ENCODE measurements at places on chromosomes 1 and 21.

- DNase-seq: peak; percentile 61
These were observed 6.1 kb upstream of the IGFN1 start for GRCh38 chr1:201184307-201185122.

DNA sequence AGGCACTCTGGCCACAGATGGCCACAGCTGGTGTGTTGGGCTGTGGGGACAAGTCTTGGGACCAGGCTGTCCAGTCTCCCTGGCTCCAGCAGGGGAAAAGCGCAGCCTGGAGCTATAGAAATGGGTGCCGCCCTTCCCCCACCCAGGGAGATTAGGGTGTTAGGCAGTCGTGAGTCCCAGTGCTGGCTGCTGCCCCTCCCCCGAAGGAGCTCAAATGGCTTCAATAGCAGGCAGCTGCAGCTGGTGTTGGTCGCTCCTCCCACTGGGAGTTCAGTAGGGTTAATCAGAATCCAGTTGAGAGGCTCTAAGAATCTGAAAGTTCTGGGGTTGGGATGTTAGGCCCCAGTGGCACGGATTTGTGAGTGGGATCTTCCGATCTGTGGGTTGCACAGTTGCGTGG is 595.6 kb upstream of the PKN2 start:
- peak; percentile 17 for DNase-seq

DNA sequence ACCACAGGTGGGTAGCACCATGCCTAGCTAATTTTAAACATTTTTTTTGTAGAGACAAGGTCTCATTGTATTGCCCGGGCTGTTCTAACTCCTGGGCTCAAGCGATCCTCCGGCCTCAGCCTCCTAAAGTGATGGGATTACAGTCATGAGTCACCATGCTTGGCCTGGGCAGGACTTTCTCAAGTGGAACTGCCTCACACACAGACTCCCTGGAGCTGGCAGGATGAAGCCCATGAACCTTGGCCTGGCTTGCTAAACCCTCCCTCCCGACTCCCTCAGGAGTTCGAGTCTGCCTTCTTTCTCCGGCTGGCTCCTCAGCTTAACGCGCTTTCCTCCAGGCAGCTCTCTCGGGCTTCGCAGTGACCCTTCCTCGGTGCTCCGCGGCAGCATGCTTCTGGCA is 7.7 kb upstream of the ECE1 start:
- no peak for DNase-seq

DNA sequence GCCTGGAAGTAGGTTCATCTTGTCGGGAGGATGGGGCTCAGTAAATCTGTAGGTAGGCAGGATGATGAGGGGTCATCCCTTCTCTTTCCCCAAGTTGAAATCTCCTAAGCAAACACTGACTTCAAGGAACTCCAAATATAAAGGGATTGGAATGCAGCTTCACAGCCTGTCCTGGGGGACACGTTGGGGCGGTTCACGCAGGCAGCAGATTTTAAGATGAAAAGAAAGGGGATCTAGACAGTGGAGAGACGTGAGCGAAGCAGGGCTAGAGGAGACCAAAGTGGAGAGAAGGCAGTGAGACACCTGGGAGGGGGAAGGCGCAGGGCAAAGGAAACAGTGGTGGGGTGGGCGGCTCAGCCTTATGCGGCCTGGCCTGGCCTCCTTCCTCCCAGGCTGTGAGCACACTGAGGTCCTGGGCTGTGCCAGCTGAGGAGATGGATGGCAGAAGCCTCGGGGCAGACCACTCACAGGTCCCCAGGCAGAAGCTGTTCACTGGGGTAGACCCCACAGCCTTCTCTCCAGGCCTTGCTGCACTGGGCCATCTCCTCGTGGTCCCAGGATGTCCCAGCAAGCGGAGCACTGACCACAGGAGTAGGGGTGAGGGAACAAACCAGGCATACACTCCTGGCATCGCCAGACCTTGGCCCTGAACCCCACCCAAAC is 51.7 kb downstream of the TOR1AIP2 start:
- DNase-seq: no peak

DNA sequence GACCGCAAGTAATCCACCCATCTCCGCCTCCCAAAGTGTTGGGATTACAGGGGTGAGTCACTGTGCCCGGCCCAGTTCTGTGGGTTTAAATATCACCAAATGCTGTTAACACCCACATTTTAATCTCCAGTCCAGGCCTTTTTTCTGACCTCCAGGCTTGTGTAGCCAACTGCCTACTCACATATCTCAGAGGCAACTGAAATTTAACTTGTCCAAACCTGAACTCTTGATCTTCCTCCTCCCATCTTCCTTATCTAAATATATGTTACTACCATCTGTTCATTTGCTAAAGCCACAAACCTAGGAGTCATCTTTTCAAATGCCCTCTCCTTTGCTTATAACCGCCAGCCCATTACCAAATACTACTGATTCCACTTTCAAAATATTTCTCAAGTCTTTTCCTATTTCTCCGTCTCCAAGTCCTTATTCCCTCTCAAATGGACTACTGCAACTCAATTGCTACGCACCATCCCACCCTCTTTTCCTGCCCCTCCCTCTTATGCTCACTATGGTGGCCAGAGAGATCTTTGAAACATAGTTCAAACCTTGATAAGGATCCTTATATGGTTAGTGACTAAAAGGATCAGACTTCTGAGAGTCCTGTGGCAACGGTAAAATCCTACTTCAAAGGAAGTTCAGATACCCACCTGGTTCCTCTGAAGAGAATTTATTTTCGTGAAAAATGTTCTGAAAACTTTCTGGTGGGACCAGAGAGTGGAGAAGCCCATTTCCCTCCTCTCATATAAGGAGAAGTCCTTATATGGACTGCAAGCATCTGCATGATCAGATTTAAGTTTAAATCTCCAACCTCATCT is 78.5 kb upstream of the CDC42BPA start:
- DNase-seq: no peak

- DNase-seq: no peak
These were observed 818.6 kb downstream of the NCAM2 start for GRCh38 chr21:21816778-21817177.

GRCh38 chr1:197909384-197909783 is 7.0 kb downstream of the C1orf53 start:
- no peak for DNase-seq

DNA sequence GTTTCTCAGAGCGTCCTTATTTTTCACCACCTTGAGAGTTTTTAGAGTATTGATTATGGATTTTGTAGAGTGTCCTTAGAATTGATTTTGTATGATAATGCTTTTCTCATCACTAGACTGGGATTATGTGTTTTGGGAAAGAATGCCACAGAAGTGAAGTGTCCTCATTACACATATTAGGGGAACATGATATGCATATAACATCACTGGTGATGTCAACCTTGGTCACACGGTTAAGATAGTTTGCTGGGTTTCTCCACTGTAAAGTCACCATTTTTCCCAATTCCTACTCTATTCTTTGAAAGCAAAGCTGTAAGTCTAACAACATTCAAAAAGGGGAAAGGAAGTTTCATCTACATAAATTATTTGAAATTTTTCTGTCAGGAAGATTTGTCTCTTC is 39.6 kb upstream of the PALMD start:
- no peak for DNase-seq

- DNase-seq: peak; percentile 5
These were observed 56.2 kb downstream of the FCRL5 start for GRCh38 chr1:157496121-157496526.

DNA sequence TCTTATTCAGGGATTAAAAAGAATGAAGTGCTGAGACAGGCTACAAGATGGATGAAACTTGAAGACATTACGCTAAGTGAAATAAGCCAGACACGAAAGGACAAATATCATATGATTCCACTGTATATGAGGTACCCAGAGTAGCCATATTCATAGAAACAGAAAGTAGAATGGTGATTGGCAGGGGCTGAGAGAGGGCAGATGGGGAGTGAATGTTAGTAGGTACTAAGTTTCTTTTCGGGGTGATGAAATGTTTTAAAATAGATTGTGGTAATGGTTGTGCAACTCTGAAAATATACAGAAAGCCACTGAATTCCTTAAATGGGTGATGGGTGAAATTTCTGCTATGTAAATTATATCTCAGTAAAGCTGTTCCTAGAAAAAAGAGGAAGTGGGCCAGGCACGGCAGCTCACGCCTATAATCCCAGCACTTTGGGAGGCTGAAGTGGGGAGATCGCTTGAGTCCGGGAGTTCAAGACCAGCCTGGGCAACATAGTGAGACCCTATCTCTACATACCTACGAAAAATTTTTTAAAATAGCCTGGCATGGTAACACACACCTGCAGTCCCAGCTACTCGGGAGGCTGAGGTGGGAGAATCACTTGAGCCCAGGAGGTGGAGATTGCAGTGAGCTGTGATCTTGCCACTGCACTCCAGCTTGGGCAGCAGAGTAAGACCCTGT is 15.9 kb downstream of the SLC27A3 start:
- no peak for DNase-seq

DNA sequence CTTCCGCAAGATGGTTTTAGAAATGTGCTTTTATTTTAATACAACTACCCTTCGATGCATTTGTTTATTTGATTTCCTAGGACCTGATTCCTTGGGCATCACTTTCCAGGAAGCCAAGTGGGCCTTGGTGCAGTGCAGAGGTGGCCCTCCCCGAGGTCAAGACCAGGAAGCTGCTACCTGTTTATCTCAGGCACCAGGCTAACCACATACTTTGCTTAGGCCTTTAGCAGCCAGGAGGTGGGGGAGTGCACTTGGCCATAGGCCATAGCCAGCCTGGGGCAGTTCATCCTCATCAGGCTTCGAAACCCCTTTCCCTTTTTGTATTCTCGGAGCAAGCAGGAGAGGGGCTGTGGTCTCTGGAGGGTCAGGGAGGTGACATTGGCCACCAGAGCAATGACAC is 45.4 kb downstream of the SMYD2 start:
- no peak for DNase-seq

DNA sequence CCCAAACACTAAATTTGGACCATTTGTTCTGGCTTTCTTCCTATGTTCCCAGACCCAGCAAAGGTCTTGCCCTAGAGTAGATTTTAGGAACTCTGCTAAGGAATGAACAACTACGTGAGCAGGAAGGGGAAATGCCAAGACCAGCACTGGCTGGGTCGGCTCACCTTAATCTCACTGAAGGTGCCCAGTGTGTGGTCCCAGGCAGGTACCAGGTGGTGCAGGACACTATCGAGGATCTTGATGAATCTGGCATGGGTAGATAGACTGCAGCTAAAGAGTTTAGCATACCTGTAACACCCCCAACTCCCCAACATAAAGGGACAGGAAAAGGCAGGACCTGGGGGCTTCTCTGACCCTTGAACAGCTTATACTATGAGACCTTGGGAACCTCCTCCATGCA is 3.0 kb downstream of the HECTD3 start:
- DNase-seq: no peak

DNA sequence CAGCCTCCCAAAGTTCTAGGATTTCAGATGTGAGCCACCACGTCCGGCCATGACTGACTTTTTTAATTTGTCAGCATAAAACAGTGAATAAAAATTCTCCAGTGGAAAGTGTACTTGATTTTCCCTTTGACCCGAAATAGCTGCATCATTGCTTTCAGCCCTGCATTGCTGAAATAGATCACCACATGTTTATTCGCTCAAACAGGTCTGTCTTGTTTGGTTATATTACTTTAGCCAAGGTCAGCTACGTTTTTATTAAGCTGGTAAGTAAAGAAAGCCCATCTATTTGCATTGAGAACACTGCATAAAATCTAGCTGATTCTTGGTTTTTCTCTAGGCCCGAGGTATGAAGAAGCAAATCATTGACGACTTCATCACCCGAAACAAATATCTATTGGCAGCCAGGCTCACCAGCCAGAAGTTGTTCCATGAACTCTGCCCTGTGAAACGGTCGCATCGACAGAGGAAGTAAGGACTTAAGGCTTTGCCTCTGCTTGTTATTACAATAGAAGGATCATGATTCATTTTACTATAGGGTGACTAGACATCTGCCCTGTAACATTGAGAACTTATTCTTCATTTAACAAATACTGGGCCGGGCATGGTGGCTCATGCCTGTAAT is 25.6 kb downstream of the AGMAT start:
- no peak for DNase-seq

DNA sequence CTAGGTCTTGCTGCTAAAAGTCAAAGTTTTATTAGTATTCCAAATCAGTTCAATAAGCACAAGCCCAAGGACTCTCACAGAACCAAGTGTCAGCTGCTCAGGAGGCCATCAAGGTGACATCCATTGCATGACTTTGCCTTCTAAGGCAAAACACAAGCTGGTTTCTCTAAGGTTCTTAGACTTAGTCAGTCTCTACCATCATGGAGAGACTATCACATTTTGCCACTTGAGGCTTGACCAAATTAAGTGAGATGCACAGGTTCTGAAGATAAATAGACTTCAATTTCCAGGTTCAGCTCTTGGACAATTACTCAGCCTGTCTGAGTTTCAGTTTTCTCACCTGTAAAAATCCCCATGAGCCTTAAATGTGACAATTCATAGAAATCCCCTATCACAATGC is 29.0 kb downstream of the TRIT1 start:
- no peak for DNase-seq

- no peak for DNase-seq
These were observed 56.2 kb upstream of the GNG12 start for GRCh38 chr1:67889466-67889865.

- no peak for DNase-seq
These were observed 14.6 kb upstream of the PROX1 start for GRCh38 chr1:213973129-213973528.

- no peak for DNase-seq
These were observed 45.5 kb downstream of the TNFSF4 start for GRCh38 chr1:173161510-173162221.

GRCh38 chr1:215584389-215584788 is 17.3 kb downstream of the KCTD3 start:
- no peak for DNase-seq
